Lower lobe of right lung (tissue), 2 donors: ENCODE measurements at places on chromosomes 1 and 21. TPM values are rescaled to one million over a fixed set of nuclear protein-coding genes. Genes with fewer than 3 reads are reported as not detected.

- no peaks in the 10 kb centered on the region for H3K4me1 ChIP-seq
- no peaks in the 10 kb centered on the region for H3K27me3 ChIP-seq
- DNase-seq, result no peak
- H3K4me3 ChIP-seq, result no peak overlapping the region
- H3K36me3 ChIP-seq, result no peaks in the 10 kb centered on the region
Observed at GRCh38 chr1:57623039-57623790, 199.4 kb upstream of the DAB1 start.

SLC45A1 gene
- 0.92 TPM for total RNA-seq

- no peaks in the 10 kb centered on the region for H3K4me1 ChIP-seq
- no peaks in the 10 kb centered on the region for H3K27me3 ChIP-seq
- H3K27ac ChIP-seq, result no peak overlapping the region
Observed at GRCh38 chr1:153180556-153180955, 22.7 kb upstream of the LELP1 start.

GRCh38 chr1:60044881-60045280, 28.7 kb downstream of the C1orf87 start:
- no peaks in the 10 kb centered on the region for H3K27me3 ChIP-seq
- H3K36me3 ChIP-seq, result no peaks in the 10 kb centered on the region
- DNase-seq, result no peak
- H3K4me3 ChIP-seq, result no peak overlapping the region
- no peaks in the 10 kb centered on the region for H3K4me1 ChIP-seq
- H3K27ac ChIP-seq, result no peak overlapping the region

GRCh38 chr1:160363010-160363409, 3.9 kb upstream of the NHLH1 start:
- no peak overlapping the region for H3K27ac ChIP-seq
- H3K4me1 ChIP-seq, result no peaks in the 10 kb centered on the region
- no peak for DNase-seq
- no peaks in the 10 kb centered on the region for H3K27me3 ChIP-seq

- H3K27me3 ChIP-seq, result no peaks in the 10 kb centered on the region
- no peak for DNase-seq
- no peaks in the 10 kb centered on the region for H3K36me3 ChIP-seq
- no peak overlapping the region for H3K4me3 ChIP-seq
- H3K27ac ChIP-seq, result no peak overlapping the region
Observed at GRCh38 chr21:25496825-25497482, 110.3 kb downstream of the MRPL39 start.

DNA sequence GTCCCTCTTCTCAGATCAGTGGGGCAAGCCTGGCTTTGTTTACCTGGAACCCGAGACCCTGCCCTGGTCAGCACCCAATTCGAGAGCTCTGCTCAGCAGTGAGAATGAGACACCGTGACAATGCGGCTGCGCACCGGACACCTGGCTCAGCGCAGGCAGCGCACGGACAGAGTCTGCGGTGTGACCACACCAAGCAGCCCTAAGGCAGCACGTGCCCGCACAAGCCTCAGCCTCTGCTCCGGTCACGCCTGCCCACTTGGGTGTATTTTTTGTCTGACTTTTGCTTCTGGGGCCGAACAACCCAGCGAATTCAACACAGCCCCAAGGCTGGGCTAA, 4.7 kb downstream of the KRTAP10-8 start:
- DNase-seq, result no peak
- no peak overlapping the region for H3K27ac ChIP-seq
- H3K4me3 ChIP-seq, result no peak overlapping the region
- no peaks in the 10 kb centered on the region for H3K27me3 ChIP-seq
- H3K4me1 ChIP-seq, result no peaks in the 10 kb centered on the region

DNAI4 gene
- 19.9 TPM for total RNA-seq

GRCh38 chr1:65297706-65298105, 11.6 kb upstream of the DNAJC6 start:
- H3K4me3 ChIP-seq, result no peak overlapping the region
- H3K27me3 ChIP-seq, result no peaks in the 10 kb centered on the region
- no peaks in the 10 kb centered on the region for H3K36me3 ChIP-seq
- H3K27ac ChIP-seq, result no peak overlapping the region

- H3K4me3 ChIP-seq, result no peak overlapping the region
- no peaks in the 10 kb centered on the region for H3K36me3 ChIP-seq
- H3K27me3 ChIP-seq, result no peaks in the 10 kb centered on the region
- DNase-seq, result no peak
Observed at GRCh38 chr1:38743184-38743583, 116.4 kb downstream of the RRAGC start.

DNA sequence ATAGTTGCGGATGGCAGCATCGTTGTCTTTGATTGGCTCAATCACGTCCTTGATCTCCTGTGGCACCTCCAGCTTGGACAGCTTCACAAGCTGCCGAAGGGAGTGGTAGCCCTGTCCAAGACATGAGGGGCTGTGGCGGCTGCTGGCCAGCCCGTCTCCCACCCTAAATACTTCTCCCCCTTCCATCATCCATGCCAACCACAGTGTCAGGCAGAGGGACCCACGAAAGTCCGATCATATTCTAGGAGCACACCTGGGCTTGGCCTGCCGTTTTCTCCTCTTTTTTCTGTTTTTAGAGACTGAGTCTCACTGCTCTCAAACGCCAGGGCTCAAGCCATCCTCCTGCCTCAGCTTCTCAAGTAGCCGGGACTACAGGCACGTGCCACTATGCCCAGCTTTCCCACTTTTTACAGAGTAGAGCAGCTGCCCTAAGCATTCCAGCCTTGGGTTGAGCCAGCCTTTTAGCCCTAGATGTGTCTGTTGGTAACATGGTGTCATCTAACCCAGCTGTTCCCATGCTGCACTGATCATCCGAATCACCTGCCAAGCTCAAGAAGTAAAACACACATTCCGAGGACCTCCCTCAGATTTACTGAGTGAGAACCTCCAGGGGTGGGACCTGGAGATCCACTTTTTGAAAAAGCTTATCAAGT, 10.4 kb downstream of the MTHFR start:
- no peak for DNase-seq
- peak overlapping the region; percentile 31 for H3K27ac ChIP-seq
- H3K4me1 ChIP-seq, result peaks cover 54% of the 10 kb centered on the region
- H3K4me3 ChIP-seq, result no peak overlapping the region

DNA sequence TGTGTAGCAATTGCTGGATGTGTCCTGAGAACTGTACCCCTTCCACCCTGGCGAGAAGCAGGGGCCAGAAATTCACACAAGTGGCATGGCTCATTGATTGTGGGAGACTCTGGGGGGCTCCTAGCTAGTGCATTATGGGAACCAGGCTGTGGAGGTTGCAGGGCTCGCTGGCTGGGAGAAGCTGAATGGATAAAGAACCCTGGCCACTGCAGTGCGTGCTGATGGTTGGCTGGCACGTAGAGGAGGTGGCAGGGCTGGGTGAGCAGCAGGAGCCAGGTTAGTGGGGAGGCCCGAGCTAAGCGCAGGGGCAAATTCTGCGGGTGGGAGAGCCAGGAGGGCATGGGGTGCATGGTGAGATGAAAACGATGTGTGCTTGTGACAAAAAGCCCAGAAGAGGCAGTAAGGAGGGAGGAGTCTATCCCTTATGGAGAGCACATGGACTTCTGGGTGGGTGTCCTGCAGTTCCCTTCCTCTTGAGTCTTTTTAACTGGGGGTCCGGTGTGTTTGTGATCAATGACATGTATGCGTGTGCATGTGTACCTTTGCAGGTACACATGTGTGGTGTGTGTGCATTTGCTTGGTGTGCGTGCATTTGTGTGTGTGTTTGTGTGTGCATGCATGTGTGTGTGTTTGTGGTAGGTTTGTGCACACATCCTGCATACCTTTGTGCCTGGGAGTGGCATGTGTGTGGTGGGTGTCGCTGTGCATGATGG, 3.6 kb downstream of the GUK1 start:
- H3K4me1 ChIP-seq, result peaks cover 56% of the 10 kb centered on the region
- no peak overlapping the region for H3K27ac ChIP-seq
- H3K4me3 ChIP-seq, result peak overlapping the region; percentile 77

NEGR1 gene
- 18.1 TPM for total RNA-seq

KDF1 gene
- 8.1 TPM for total RNA-seq

DNA sequence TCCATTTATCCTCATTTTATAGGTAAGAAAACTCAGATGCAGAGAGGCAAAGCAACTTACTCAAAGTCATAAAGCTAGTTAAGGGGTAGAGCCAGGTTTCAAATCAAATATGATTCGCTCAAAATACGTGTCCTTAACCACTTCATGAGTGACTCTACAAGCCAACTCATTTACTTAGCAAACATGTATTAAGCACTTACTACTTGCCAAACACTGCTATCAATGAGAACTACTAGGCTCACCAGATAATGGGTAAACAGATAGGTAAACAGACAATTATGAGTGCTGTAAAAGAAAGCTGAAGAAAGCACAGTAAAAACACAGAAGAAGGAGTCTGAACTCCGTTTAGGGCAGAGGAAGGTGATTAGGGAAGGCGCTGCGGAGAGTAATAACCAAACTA, 65.9 kb downstream of the WDR64 start:
- peaks cover 4% of the 10 kb centered on the region for H3K27me3 ChIP-seq
- H3K4me1 ChIP-seq, result no peaks in the 10 kb centered on the region
- no peaks in the 10 kb centered on the region for H3K36me3 ChIP-seq
- no peak overlapping the region for H3K27ac ChIP-seq
- H3K4me3 ChIP-seq, result no peak overlapping the region

GRCh38 chr21:44532712-44533111, 7.3 kb downstream of the KRTAP10-1 start:
- H3K36me3 ChIP-seq, result no peaks in the 10 kb centered on the region
- no peaks in the 10 kb centered on the region for H3K27me3 ChIP-seq
- no peak overlapping the region for H3K4me3 ChIP-seq
- H3K4me1 ChIP-seq, result no peaks in the 10 kb centered on the region
- no peak for DNase-seq

DNASE2B gene
- 26.1 TPM for total RNA-seq

DNA sequence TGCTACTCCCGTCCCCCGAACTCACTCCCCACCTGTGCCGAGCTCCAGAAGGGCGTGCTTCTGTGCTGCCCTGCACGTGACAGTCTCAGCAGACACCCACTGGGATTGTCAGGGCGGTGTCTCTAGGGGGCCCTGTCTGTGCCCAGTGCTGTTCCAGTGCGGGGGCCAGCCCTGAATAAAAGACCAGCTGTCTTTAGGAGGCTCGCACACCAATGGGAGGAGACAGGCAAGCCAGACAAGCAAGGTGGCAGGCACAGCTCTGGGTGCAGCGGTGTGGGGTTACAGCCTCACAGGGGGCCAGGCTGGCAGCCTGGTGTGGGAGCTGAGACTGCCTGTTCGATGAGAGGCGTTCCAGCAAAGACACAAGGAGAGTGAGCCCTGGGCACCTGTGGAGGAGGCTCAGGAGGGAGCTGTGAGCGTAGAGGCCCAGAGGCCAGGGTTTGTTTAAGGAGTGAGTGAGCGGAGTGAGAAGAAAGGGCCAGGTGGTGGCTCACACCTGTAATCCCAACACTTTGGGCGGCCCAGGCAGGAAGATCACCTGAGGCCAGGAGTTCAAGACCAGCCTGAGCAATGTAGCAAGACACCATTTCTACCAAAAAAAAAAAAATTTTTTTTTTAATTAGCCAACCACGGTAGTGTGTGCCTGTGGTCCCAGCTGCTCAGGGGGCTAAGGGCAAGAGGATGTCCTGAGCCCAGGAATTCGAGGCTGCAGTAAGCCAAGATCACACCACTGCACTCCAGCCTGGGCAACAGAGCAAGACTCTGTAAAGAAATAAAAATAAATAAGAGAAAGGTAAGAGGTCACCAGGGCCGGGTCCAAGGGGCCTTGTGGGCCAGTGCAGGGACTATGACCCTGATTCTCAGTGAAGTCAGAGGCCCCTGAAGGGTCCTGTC, 48.2 kb upstream of the ARHGEF16 start:
- no peaks in the 10 kb centered on the region for H3K4me1 ChIP-seq
- H3K27ac ChIP-seq, result no peak overlapping the region
- peaks cover 7% of the 10 kb centered on the region for H3K36me3 ChIP-seq
- no peak overlapping the region for H3K4me3 ChIP-seq
- H3K27me3 ChIP-seq, result no peaks in the 10 kb centered on the region

DNA sequence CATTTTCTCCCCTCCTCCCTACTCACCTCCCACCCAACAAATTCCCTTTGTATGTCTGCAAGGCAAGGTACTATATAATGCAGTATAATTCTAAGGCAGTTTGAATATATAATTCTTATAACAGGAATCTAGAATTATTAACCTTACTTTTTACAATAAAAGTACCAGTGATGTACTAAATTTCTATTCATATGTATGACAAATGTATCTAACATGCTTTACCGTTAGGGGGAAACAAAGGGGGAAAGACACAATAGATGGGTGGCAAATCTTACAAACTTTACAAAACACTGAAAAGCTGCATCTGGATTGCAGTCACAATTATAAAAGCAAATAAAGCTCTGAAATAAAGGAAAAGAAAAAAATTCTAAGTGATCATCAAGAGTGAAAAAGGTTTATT, 2.3 kb downstream of the PIK3R3 start:
- no peak for DNase-seq
- peaks cover 19% of the 10 kb centered on the region for H3K4me1 ChIP-seq
- H3K4me3 ChIP-seq, result peak overlapping the region; percentile 76
- no peaks in the 10 kb centered on the region for H3K36me3 ChIP-seq
- peaks cover 11% of the 10 kb centered on the region for H3K27me3 ChIP-seq
- H3K27ac ChIP-seq, result peak overlapping the region; percentile 18

GRCh38 chr1:21289127-21289526, 1.1 kb downstream of the ECE1 start:
- peaks cover 63% of the 10 kb centered on the region for H3K4me1 ChIP-seq
- H3K36me3 ChIP-seq, result no peaks in the 10 kb centered on the region
- no peaks in the 10 kb centered on the region for H3K27me3 ChIP-seq
- no peak for DNase-seq
- peak overlapping the region; percentile 75 for H3K27ac ChIP-seq
- peak overlapping the region; percentile 73 for H3K4me3 ChIP-seq

- no peak overlapping the region for H3K4me3 ChIP-seq
- H3K27me3 ChIP-seq, result no peaks in the 10 kb centered on the region
- H3K4me1 ChIP-seq, result no peaks in the 10 kb centered on the region
- DNase-seq, result no peak
Observed at GRCh38 chr1:179120736-179121135, 38.9 kb downstream of the TOR3A start.

UBL4B gene
- not detected for total RNA-seq

- H3K27me3 ChIP-seq, result no peaks in the 10 kb centered on the region
- no peak overlapping the region for H3K27ac ChIP-seq
- DNase-seq, result no peak
- H3K36me3 ChIP-seq, result peaks cover 84% of the 10 kb centered on the region
Observed at GRCh38 chr1:229653420-229653819, 27.4 kb downstream of the URB2 start.

FCN3 gene
- 1,125 TPM for total RNA-seq

DNA sequence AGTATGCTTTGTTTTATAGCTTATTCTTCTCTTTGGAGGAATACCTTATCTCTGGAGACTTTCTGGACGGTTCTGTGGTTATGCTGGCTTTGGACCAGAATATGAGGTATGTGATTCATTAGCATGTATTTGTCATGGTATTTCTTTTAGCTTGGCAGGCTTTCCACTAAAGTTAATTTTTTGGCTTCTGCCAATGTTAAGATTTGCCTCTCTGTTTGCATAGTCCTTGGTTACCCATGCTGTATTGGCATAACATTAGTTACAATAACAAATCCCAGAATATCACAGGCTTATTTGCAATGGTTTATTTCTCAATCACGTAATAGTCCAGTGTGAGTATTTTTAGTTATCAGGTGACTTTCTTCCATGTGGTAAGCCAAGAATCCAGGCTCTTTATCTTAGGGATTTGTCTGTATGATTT, 9.7 kb downstream of the ZMPSTE24 start:
- no peak overlapping the region for H3K4me3 ChIP-seq
- no peak for DNase-seq
- H3K36me3 ChIP-seq, result peaks cover 80% of the 10 kb centered on the region
- H3K4me1 ChIP-seq, result peaks cover 7% of the 10 kb centered on the region

- no peak overlapping the region for H3K4me3 ChIP-seq
- H3K4me1 ChIP-seq, result no peaks in the 10 kb centered on the region
- no peak overlapping the region for H3K27ac ChIP-seq
- H3K27me3 ChIP-seq, result no peaks in the 10 kb centered on the region
- H3K36me3 ChIP-seq, result no peaks in the 10 kb centered on the region
Observed at GRCh38 chr1:116748272-116748671, 6.0 kb upstream of the CD2 start.
